ENCODE measurements at places on chromosomes 1 and 21. TPM values are rescaled to one million over a fixed set of nuclear protein-coding genes. Genes with fewer than 3 reads are reported as not detected.

Gene TMPRSS2
- total RNA-seq = not detected

DNA sequence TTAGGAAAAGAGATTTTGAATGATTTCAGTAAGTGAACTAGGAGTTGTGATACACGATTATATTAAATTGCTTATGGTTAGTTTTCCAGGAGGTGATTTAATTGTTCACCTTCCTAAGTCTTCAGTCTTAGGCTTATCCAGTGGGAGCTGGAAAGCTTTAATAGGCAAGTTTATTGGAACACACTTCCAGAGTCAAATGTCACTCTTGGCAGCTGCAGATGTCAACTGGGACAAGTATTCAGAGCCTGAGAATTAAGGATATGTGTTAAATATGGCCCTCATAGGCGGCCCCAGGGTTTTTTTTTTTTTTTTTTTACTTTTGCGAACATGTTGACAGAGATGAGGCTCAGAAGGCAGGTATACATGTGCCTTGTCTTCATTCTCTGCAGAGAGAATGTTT, 29.2 kb downstream of the UCK2 start:
- no peak overlapping the region for H3K27ac ChIP-seq
- DNase-seq = no peak
- H3K27me3 ChIP-seq = no peaks in the 10 kb centered on the region
- H3K36me3 ChIP-seq = no peaks in the 10 kb centered on the region
- no peak overlapping the region for H3K4me3 ChIP-seq
- peaks cover 6% of the 10 kb centered on the region for H3K4me1 ChIP-seq

DNA sequence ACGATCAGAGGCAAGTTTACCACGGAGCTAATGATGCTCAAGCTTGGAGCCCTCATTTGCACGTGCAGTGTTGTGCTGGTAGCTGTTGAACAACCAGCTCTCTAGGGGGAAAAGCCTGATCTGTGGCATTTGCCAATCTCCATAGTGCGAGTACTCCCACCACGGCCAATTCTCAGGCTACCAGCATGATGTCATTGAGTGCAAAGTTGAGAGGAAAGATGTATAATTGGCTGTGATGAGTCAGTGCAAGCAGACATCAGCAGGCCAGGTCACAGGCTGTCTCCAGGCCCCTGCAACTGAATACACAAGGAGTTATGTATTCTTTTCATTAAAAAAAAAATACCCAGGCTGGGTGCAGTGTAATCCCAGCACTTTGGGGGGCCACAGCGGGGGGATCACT, 233.1 kb upstream of the VAMP3 start:
- H3K4me3 ChIP-seq = no peak overlapping the region
- no peaks in the 10 kb centered on the region for H3K4me1 ChIP-seq
- H3K27me3 ChIP-seq = no peaks in the 10 kb centered on the region
- peak; percentile 26 for DNase-seq
- H3K36me3 ChIP-seq = no peaks in the 10 kb centered on the region

DNA sequence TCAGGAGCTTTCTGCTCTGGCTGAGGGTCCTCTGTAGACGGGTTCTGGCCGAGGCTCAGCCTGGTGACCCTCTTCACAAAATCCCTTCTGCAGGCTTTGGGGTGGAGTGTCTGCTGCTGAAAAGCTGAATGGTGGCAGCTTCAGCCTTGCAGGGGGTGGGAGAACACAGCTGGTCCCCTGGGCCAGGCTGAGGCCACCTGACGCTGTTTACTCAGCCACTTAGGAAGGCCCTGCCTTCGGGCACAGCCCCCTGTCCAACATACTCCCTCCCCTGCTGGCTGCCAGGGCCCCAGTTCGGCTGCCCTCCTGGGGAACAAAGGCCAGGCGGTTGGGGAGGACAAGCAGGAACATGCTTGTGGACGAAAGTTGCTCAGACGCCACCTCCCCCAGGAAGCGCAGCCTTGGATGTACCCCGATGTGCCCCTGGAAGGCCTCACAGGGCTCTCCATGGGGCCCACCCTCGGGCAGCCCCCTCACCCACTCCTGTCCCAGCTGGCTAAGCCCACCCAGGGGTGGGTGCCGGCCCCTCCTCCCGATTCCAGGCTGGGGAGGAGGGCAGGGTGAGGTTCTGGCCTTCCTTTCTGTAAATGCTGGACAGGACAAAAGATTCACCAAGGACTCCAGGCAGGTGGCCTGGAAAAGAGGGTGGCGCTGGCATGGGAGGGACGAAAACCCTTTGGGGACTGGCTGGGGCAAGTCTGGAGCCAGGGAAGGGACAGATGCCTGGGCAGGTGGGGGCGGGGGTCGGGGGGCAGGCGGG, at the start of gene ANKRD65:
TSS of gene ANKRD65 (minus strand) at position 130 of the 760 bp plus-strand sequence. CDS start 271 bp downstream, outside the sequence.
- no peak within 1 kb of the TSS for H3K4me3 ChIP-seq
- DNase-seq = no peak
- H3K36me3 ChIP-seq = no peaks in the 10 kb centered on the region
- no peak within 1 kb of the TSS for H3K27ac ChIP-seq

DNA sequence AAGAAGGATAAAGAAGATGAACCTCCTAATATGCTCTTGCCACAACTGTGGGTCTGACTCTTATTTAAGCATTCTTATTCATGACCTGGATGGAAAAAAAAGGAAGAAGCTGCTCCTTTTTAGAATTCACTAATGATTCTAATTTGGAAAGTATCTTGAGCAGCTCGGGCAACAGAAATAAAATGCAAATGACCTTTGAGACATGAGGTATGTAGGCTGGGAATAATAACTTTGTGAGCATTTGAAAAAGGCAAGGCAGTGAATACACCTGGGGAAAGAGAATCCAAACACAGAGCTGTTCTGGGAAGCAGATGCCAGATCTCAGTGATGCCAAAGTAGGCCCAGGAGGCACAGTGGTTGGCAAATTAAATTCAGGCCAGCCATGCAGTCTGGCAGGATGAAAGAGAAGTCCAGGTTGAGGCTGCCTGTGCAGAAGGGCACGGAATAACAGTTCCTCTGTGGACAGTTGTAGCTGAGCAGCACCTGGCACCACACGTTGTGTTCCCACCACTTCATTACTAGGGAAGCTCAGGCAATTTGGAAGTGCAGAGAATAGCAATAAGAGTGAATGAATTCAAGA, 320.8 kb upstream of the ST6GALNAC5 start:
- no peaks in the 10 kb centered on the region for H3K36me3 ChIP-seq
- H3K27ac ChIP-seq = no peak overlapping the region
- no peak overlapping the region for H3K4me3 ChIP-seq
- H3K4me1 ChIP-seq = peaks cover 3% of the 10 kb centered on the region

Gene SH3D21
- total RNA-seq = 6.9 TPM

Gene CRNN
- not detected for total RNA-seq

Gene FCRL2
- total RNA-seq = 0.29 TPM

DNA sequence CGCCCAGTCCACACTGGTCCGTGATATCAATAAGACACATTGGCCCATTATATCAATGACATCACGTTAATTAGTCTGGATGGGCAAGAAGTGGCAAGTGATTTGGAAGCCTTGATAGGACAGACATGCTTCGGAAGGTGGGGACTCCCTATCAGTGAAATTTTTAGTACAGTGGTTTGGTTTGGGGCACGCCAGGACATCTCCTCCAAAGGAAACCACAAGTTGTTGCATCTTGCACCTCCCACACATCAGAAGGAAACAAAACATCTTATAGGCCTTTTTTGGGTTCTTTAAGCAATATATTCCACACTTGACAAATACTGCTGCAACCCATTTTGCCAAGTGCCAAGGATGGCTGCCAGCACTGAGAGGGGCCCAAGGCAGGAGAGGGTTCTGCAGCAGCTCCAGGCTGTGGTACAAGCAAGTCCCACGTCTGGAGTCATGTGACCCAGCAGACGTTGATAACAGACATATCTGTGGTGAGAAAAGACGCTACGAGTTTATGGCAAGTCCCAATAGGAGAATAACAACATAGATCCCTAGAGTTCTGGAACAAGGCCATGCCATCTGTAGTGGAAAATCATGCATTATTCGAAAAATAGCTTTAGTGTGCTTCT, 95.3 kb upstream of the DISP3 start:
- H3K27me3 ChIP-seq = no peaks in the 10 kb centered on the region
- no peak overlapping the region for H3K27ac ChIP-seq
- DNase-seq = no peak
- H3K36me3 ChIP-seq = no peaks in the 10 kb centered on the region

Gene ST6GALNAC3
- total RNA-seq = 10.5 TPM

GRCh38 chr1:88609051-88609450, 75.0 kb upstream of the PKN2 start:
- H3K36me3 ChIP-seq = no peaks in the 10 kb centered on the region
- H3K27me3 ChIP-seq = no peaks in the 10 kb centered on the region
- no peak for DNase-seq
- no peak overlapping the region for H3K27ac ChIP-seq
- no peaks in the 10 kb centered on the region for H3K4me1 ChIP-seq
